ENCODE measurements at places on chromosomes 5 and 9.

DNA sequence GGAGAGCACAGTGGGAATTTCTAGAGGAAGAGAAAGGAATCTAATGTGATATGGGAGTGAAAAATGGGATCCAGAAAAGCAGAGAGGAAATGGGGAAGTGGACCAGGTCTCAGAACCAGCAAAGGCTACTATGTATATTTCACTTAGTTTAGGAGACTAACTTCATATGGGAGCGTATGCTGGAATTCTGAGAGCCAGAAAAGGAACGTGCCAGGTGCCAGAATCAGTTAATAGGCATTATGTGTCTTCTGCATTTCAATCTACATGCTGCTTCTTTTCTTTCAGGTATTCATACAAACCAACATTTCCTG is 28.5 kb upstream of the IFNA14 start:
- DNase-seq: no peak

GRCh38 chr5:76305269-76305668 is 97.8 kb upstream of the IQGAP2 start:
- DNase-seq: no peak

GRCh38 chr9:93624977-93625376 is 48.6 kb downstream of the PHF2 start:
- DNase-seq: no peak

GRCh38 chr5:161094411-161094810 is 242.4 kb upstream of the ATP10B start:
- no peak for DNase-seq

DNA sequence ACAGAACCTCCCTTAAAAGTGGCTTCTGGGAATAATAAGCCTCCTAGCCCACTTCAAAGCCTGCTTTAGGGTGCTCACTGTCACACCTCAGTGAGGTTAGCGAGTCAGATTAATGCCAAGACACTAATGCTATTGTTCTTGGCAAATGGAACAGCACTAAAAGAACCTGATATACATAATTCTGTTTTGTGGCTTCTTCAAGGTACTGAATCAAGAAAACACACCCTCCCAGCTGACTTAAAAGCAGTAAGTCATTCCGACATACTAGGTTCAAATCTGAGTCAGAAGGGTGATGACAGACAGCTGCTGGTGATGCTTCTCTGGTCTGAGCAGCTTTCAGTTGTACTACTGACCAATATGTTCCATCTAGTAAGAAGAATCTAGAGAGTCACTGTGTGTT is 121.6 kb downstream of the OXCT1 start:
- no peak for DNase-seq

DNA sequence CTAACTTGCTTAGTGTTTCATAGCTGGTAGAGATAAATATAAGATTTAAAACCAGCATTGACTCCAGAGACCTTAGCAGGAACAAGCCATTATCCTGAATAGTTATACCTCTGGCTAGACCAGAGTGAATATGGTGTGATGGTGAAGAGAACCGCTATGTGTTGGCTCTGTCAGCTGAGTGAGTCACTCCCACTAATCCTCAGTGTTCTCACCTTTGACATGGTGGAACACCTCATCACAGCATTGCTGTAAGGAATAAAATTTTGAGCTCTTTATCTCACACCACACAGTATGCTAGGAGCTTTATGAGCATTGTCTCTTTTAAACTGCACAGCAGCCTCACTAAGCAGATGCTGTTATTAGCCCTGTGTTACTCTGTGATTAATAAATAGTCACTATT is 90.7 kb upstream of the DHFR start:
- no peak for DNase-seq

DNA sequence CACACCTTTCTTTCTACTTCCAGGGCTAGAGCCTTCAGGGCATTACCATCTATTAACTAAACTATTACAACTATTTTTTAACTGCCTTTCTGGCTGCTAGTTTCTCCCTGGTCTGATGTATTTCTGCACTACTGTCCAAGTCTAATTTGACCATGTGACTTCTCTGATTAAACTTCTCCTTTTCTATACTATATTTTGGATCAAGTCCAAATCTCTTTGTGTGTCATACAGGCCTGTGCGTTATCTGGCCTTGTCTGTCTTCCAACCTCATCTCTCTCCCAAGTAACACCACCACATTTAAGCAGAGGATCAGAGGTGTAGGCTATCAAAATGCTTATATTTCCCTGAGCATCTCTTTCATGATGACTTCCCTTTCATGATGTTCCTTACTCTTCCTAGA is 47.2 kb upstream of the OR13F1 start:
- DNase-seq: no peak

DNA sequence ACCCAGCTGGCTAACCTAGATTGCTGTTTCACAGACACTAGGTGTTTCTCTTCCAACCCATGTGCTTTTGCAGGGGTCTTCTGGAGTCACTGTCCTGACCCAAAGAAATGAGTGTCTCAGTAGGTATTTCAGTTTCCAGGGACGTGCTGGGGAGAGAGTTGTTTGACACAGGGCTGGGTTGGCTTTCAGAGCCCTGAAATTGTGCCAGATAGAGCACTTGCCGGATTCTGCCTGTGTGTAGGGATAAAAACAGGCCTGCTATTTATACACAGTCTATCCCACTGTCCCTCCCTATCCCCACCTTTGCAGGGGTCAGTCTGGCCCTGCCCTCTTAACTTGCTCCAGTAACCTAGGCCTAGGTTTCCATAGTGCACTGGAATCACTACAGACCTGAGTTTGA is 957 bp upstream of the HBEGF start:
- DNase-seq: no peak

- DNase-seq: no peak
Observed at GRCh38 chr5:158786390-158786789, 313.3 kb downstream of the EBF1 start.

Data from NCI-H1105 (cell line).